H1 (cell line): ENCODE measurements at places on chromosomes 3 and 15. TPM values are rescaled to one million over a fixed set of nuclear protein-coding genes. Genes with fewer than 3 reads are reported as not detected.

GRCh38 chr3:20095470-20095869 is 55.2 kb downstream of the KAT2B start:
- no peak for DNase-seq

Gene MYL3
- not detected in 2 replicates for total RNA-seq

DNA sequence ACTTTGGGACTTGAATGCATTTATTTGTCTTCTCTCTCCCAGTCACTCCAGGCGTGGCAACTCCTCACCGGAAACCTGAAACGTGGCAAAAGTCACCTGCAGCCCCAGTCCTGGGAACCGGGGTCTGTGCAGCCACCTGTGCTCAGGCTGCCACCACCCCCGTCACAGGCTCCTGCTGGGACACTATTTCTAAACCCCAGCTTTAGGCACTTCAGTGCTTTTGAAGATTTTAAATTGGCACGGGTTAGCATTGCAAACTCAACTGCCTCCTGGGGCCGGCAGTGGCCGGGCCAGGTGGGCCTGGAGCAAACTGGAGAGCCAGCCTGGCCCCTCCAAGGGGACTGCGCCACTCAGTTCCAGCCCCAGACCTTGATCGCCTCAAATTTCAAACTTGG is 146.7 kb upstream of the IQSEC1 start:
- DNase-seq, result no peak

- no peak for DNase-seq
Measured at GRCh38 chr3:152021951-152022461, 148.6 kb downstream of the SUCNR1 start.

DNA sequence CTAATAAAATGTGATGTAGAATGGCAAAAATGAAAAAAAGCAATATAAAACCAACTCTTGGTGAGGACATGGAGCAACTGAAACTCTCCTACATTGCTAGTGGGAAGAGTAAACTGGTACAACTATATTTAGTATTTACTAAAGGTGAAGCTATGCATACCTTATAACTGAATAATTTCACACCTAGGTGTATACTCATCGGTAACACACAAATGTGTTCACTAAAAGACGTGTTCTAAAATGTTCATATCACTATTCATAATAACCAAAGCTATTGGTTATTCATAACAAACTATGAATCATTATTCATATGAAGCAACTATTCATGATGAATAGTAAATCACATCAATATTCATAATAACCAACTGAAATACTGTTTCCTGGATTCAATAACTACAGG is 1030.3 kb downstream of the ROBO2 start:
- DNase-seq, result no peak

GRCh38 chr3:178525251-178525650 is 11.0 kb upstream of the KCNMB2 start:
- DNase-seq, result no peak

Gene CD200
- total RNA-seq, result 50.2 and 51.9 TPM in 2 replicates

GRCh38 chr15:55060836-55061235 is 135.9 kb downstream of the RSL24D1 start:
- no peak for DNase-seq

Gene GLDN
- 0.44 and 0.50 TPM in 2 replicates for total RNA-seq

- no peak for DNase-seq
Measured at GRCh38 chr15:96766366-96766765, 435.9 kb downstream of the NR2F2 start.

- DNase-seq, result no peak
Measured at GRCh38 chr15:39269821-39270220, 311.1 kb upstream of the THBS1 start.

Gene SNTN
- total RNA-seq, result not detected in 2 replicates

GRCh38 chr3:191644291-191644690 is 183.3 kb downstream of the PYDC2 start:
- no peak for DNase-seq

Gene BCL2A1
- total RNA-seq, result not detected in 2 replicates

DNA sequence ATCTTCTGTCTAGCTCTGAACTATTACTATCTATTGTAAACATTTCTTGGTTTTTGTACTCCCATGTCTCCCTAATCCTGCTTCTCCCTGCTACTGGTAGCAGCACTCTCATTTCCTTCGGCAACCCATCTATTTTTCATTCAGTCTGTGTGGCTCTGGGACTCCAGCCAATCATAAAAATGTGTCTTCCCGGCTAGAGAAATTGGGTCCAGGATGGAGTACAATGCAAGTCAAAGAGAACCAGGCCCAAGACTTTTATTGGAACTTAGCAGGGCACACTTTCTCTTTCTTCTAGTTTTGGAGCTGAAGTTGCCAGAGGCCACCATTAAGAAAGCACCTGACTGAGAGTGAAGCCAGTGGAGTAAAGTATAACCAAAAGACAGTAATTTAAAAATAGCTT is 22.8 kb upstream of the ARHGEF26 start:
- DNase-seq, result no peak

DNA sequence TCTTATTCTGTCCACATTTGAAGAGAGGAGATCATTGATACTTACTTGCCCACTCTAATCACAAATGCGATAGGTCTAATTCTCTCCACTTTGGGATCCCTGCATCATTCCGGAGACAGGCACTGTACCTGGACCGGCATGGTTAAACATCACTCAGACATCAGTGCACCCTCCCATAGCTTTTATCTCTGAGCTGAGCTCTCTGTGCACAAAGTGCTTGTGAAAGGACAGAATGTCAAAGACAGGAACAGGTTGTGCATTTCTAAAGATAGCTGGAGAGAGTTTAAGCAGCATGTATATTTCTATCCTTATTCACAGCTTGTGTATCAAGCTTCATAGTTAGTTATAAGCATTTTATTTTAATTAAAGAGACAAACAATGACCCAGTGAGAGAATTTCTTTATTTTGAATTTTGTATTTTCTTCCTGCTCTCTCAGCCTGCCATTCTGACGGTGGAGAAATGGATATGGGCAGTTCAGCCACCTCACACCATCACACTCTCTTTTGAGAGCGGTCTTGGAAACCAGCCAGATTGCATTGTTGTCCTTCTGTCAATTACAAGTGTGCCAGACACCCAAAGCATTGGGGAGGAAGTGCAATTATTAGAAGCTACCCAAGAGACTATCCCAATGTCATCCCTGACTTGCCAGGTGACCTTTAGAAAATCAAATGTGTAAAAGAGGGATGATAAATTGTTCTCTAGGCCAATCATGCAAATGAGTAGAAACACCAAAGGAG is 65.2 kb upstream of the CHL1 start:
- DNase-seq, result no peak

DNA sequence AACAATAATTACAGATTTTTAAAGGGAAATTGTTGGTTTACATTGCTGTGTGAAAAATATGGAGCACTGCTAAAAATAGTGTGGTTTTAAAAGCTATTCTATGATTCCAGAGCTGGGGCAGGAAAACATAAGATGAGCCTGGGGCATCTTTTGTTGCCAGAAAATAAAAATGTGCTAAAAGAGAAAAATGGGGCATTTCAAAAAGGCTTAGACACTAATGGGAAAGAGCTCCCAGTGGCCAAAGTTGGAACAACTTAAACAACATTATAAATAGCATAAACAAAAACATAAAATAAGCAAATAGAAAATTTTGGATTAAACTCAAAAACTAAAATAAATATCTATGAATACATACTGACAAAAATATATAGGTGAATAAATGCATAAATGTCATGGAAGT is 478.9 kb downstream of the NLGN1 start:
- no peak for DNase-seq

DNA sequence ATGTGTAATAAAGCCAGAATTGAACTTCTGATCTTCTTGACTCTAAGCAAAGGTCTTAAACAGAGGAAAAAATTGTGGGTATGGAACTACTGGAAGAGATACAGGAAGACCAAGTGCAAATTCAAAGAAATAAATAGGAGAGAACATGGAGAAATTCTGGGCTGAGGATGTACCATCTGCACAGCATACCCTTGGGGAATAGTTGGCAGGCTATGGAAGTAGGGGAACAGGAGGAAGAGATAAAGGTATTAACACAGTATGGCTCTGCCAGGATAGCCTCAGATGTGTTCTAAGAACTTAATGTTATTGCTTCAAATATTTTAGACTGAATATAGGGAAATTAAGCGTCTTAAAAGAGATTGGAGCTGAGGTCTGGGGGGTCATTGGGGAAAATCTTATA is 485.4 kb downstream of the CNTN3 start:
- DNase-seq, result no peak

DNA sequence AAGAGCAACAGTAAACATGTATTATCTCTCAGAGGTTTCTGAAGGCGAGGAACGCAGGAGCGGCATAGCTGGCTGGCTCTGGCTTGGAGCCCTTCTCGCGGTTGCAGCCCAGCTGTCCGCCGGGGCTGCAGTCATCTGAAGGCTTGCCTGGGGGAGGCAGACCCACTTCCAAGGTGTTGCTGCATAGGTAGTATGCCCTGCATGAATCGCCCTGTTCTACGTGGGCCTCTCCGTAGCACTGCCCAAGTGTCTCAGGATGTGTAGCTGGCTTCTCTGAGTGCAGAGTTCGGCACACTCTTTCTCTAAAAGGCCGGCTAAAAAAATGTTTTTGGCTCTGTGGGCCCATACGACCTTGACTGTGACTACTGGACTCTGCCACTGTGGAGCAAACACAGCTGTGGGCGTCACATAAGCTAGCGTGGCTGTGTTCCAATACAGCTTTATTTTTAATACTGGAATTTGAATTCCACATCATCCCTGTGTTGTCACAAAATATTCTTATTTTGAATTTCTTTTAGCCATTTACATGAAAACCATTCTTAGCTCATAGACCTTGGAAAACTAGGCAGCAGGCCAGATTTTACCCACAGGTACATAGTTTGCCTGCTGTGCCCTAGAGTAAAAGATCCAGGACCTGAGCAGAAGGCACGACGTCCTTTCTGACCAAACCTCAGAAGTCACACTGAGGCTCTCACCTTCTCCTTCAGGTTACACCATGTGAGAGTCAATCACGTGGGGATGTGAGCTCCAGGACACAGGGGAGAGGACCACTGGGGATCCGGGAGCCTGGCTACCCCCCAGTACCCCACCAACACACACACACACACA is 55.9 kb downstream of the PGPEP1L start:
- DNase-seq, result no peak

- peak; percentile 7 for DNase-seq
Measured at GRCh38 chr3:5787861-5788488, 600.5 kb downstream of the EDEM1 start.

Gene SLC22A14
- total RNA-seq, result not detected in 2 replicates

GRCh38 chr15:99966815-99967214 is 233.6 kb upstream of the LYSMD4 start:
- no peak for DNase-seq

- DNase-seq, result no peak
Measured at GRCh38 chr15:23910030-23910429, 222.9 kb upstream of the NDN start.

Gene OR5K2
- not detected in 2 replicates for total RNA-seq

DNA sequence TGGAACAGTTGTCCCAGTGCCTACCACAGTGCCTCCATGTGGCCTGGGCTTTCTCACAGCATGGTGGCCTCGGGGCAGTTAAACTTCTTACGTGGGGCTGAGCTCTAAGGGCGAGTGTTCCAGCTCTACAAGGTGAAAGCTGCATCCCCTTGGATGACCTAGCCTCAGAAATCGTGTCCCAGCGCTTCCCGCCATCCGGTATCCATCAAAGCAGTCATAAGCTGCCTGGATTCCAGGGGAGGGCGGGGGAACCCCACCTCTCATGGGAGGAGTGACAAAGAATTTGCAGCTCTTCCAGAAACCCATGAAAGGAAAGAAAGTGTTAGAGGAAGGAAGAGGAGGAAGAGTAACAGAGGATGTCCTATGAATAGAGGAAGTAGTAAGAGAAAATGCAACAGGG is 45.8 kb upstream of the CCDC174 start:
- no peak for DNase-seq

DNA sequence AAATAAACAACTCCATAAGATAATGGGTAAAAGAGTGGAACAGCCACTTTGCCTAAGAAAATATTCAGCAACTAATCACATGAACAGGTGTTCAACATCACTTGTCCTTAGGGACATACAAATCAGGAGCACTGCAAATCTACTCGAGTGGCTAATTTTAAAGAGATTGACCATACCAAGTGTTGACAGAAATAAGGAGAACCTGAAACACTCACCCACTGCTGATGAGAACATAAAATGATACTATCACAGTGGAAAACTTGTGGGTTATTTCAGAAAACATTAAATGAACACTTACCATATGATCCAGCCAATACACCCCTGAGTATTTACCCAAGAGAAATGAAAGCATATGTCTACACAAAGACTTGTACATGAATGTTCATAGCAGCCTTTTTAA is 70.5 kb downstream of the GABRB3 start:
- DNase-seq, result no peak

Gene CHRNA3
- 2.1 TPM in 2 replicates for total RNA-seq

Gene RAD51
- total RNA-seq, result 41.6 and 42.4 TPM in 2 replicates

- peak; percentile 99 for DNase-seq
Measured at GRCh38 chr15:89057506-89058133, 30.6 kb upstream of the ABHD2 start.

Gene EPHB1
- 5.9 TPM in 2 replicates for total RNA-seq

Gene CACNA2D3
- 1.8 and 2.2 TPM in 2 replicates for total RNA-seq

Gene NECTIN3
- total RNA-seq, result 50.6 and 52.2 TPM in 2 replicates

DNA sequence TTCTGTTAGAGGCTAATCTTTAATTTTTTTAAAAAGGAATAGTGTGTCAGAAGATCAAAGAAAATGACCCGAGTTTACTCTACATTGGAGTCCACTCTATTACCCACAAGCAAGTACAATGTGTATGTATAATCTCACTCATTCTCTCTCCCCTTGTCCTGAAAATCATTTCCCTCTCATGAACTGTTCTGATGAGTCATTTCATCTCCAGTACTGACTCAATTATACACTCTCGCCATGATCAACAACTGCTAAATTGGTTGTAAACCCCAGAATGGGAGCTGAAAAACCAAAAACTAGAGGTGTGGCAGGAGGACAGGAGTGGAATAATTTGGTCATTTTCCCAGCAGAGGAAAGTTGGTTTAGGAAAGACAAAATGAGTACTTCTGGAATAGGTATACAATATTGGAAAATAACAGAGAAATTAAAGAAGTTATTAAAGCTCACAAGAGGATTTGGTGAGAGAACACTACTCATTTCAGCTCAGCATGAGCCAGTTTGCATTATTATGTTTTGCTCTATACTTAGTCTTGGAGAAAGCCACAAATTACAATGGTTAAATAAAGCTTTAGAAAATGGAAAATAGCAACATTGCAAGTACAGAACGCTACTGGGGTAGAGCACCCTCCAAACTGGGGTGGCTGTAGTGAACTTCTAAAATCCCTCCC is 144.3 kb upstream of the PFN2 start:
- no peak for DNase-seq

DNA sequence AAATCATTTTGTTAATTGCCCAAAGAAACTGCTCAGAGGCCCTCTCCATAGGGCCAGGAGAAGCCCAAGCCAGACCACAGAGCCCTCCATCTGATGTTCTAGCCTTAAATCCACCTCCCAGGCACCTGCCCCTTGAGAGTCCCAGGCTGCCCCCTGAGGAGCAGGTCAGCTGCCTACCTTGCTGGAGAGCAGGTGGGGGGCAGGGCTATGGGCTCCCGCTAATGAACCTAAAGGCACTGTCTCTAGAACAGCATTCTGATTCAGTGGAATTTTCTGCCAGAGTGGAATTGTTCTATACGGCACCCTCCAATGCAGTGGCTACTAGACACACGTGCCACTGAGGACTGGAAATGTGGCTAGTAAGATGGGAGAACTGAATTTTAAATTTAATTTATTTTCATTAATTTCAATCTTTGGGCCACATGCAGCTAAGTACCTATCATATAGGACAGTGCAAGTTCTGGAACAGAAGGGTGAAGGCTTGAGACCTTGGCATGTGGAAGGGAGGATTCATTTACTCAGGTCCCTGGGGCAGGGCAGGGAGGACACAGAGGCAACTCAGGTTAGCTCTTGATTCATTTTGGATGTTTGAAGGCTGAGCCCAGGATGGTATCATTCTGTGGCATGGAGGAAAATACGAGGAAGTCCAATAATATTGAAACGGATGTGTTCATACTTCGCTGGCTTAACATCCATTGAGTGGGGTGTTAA is 11.4 kb downstream of the AMOTL2 start:
- DNase-seq, result no peak
